ENCODE measurements at places on chromosomes 6 and 20. TPM values are rescaled to one million over a fixed set of nuclear protein-coding genes. Genes with fewer than 3 reads are reported as not detected.
A peak's percentile ranks its signal among the peaks of the same experiment; 100 is the strongest.

- peak; percentile 38 for DNase-seq
Observed at GRCh38 chr6:158718461-158719046, 68.7 kb downstream of the SYTL3 start.

BAK1 gene
- total RNA-seq = 25.9 TPM

DNA sequence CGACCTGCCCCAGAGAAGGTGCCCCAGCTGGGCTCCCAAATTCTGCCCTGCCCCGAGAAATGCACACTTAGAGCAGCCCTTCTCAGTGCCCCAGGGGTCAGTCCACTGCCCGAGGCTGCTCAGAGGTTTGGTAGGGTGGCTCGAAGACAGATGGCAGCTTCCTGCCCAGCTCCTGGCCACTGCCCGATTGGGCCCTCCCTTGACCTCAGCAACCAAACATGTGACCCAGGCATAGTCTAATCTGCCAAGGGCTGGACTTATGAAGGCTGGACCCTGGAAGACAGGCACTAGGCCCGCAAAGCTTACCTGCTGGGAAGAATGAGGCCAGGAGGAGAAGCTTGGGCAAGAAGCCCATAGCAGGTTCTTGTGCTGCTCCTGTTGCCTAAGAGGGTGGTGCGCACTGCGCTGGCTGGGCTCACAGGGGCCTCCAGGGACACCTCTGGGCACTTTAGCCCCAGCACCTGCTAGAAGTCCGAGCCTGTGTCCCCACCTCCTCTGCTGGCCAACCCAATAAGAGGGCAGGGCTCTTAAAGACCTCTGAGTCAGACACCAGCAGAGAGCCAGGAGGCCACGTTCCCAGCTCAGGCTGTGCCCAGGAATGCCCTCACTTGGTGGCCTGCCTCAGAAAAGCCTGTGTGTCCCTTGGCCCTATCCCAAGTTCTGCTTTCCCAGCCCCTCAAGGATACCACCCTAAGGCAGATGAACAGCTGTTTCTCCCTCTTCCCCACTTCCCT, 5.5 kb downstream of the SIGLEC1 start:
- DNase-seq = no peak

ZCCHC3 gene
- total RNA-seq = 56.2 TPM

DNA sequence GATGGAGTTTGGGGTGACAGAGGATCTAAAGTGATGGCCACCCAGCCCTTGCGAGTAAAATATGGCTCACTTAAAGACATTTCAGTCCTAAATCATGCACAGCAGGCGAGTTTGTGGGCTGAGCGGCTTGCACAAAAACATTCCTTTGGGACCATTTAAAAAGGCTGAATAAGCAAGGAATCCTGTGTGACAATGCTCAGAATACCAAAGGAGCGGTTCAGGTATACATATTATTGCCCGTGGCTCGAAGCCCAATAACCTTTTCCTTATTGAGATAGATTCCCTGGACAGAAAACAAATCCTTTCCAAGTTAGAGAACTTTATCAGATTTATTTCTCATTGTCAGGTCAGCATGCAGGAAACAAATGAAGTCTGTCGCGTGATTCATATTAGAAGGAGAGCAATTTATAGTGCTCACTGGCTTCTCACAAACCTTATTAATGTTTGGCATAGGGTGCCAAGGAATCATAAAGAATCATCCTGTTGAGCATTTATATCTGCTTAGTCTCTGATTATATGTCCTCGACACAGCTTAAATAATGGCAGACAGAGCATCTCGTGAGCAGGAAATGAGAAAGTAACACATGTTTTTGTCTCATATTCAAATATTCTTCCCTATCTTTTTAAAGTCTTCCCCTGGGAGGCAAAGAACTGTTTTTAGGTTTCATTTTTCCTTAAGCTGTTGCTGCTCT, 121.3 kb downstream of the TRMT11 start:
- no peak for DNase-seq

DNA sequence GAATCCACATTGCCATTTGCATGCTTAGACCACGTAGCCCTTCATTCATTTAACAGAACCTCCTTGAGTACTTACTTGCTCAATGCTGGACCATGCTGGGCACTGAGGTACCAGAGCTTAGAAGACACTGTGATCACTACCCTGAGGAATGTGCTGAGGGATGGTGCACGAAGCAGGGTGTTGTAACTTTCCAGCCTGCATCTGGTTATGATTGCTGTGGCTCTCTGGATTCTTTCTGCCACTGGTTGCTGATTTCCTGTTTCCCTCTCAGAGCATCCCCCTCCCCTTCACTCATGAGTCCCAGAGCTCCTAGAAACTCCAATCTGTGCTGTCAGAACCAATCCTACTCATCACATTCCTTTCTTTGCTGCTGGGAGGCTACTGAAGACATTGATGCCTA, 537.4 kb downstream of the PTPRT start:
- DNase-seq = no peak

- no peak for DNase-seq
Observed at GRCh38 chr6:139536751-139537617, 162.5 kb upstream of the CITED2 start.

DNA sequence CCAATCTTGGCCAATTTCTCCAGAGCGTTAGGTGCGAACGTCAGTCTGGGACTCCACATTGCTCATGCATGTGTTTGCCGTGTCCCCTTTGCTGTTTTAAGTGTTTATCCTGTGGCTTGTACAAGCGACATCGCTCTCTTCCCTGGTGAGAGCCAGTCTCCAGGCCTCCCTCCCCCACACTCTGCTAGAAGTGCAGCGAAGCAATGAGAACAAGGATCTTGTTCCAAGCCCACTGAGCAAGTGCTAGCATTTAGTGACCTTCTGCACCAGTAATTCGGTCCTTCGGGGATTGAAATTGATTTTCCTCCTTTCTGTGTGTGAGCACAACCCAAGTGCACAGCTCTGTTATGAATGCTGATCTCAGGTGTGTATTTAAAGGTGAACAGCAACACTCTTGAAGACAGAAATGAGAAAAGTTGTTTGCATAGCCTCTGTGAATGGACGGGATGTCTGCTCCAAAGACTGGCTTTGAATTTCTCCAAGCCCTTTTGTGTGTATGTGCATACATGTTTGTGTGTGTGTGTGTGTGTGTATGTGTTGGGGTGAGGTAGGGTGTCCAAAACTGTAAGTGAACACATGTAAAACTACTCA, 29.0 kb downstream of the CD83 start:
- DNase-seq = no peak

GRCh38 chr20:9736373-9736772, 102.5 kb downstream of the PAK5 start:
- no peak for DNase-seq

SLC17A9 gene
- 33.6 TPM for total RNA-seq

NEURL2 gene
- total RNA-seq = 4.1 TPM

DNA sequence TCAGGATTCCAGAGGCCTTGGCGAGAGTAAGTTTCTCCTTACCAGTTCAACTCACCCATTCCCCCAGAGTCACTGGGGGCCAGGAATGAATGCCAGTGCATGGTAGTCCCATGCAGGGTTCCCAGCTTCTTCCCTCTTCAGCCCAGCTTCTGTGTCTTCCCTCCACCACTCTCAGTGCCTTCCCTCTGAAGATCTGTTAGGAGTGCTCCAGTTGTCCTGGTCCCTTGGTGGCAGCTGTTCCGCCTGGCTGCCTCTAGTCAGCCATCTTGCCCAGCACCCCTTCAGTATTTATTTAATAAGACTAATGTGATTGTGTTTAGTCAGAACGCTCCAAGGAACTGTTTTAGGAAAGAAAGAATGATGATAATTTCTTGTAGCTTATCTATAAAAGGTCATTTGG, 23.1 kb downstream of the FIG4 start:
- DNase-seq = no peak

- DNase-seq = no peak
Observed at GRCh38 chr6:91173186-91173585, 586.3 kb upstream of the MAP3K7 start.

CFAP206 gene
- total RNA-seq = not detected

DNA sequence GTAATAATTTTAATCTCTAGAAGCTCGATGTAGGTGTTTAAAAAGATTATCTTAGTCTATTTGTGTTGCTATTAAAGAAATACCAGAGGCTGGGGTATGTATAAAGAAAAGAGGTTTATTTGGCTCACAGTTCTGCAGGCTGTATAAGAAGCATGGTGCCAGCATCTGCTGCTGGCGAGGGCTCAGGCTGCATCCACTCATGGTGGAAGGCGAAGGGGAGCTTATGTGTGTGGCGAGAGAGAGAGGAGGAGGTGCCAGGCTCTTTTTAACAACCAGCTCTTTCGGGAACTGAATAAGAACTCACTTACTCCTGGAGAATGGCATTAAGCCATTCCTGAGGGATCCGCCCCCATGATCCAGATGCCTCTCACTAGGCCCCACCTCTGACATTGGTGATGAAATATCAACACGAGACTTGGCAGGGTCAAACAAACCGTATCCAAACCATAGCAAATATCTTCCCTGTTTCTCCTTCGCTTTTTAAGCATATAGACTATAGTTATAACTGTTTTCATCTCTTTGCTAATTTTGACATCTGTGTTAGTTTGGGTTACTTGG, 24.5 kb downstream of the CHMP4B start:
- no peak for DNase-seq

DPPA5 gene
- total RNA-seq = not detected

DNA sequence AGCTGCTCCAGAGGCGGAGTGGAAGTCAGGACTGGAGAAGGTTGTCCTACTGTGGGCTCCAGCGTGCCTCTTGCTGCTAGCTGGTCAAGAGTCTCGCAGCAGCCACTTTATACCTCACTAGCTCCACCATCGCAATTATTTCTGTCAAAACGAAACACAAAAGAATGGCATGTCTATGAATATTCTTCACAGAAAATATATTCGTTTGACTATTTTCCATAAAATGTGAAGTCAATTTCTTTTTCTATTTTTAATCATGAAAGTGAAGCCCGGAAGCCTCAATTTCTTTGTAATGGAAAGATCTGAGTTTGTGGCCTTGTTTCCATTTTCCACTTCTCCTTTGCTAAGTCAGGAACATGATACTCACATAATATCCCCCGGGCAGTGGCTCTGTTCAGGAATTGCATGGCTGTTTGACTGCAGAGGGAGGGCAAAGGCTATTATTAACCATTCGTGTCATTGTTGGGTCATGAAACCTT, 51.7 kb downstream of the DTD1 start:
- DNase-seq = no peak

DNA sequence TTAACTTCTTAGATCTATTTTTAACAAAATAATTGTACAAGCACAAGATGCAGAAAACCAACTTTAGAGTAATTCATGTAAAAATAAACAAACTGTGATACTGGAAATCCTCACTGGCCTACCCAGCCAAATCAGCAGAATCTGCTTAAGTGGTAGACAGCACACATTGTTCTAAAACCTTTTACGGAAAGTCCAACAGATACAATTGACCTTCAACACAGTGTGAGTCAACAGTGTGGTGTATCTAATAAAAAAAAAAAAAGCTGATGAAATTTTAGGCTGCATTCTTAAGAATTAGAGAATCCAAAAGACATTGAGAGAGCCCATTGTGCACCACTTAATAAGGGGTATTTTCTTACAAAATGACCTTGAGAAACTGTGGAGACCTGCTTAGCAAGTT, 174.5 kb downstream of the COL21A1 start:
- no peak for DNase-seq

- DNase-seq = no peak
Observed at GRCh38 chr6:151242420-151242861, 2.7 kb downstream of the AKAP12 start.
